Suprapubic skin (tissue), 4 donors: ENCODE measurements at places on chromosomes 1 and 21.

- H3K27me3 ChIP-seq, result peaks cover 4% of the 10 kb centered on the region
- DNase-seq, result no peak
- no peak overlapping the region for H3K27ac ChIP-seq
- peaks cover 27% of the 10 kb centered on the region for H3K4me1 ChIP-seq
- H3K4me3 ChIP-seq, result no peak overlapping the region
These were observed 93.8 kb downstream of the EPHB2 start for GRCh38 chr1:22804406-22804805.

DNA sequence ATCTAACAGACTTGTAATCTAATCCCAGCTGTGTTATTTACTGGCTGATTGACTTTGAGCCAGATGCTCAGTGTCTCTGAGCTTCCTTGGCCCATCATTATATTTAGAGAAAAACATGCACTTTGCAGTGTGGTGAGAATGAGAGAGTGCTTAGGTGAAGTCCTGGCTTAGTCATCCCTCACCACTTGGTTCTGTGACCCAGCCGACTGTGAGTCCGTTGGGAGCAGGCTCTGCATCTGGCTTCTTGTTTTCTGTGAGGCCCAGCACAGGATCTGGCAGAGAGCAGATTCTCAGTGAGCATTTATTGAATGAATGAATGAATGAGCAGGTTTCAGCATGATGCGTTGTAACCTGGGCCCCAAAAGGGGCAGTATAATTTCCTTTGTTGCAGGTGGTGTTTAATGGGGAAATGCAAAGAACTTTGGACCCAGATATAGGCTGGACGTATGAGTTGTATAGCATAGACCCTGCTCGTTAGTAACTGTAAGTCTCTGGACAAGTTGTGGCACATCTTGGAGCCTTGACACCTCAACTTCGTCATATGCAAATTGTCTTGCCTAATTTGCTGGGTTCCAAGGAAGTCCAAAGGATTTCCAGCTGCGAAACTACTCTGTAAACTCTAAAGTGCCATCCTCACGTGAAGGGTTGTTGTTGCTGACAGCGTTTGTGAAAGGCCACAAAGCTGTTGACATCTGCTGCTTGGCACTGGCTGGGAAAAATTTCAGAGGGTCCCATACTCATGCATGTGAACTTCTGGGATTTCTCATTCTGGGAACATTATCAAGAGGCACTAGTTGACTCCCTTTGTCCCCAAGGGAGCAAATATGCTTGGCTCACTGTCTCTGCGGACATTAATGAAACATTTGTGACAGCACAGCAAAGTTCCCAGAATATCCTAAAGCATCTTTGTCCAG, 138.8 kb upstream of the USP24 start:
- peaks cover 17% of the 10 kb centered on the region for H3K4me1 ChIP-seq
- peaks cover 2% of the 10 kb centered on the region for H3K27me3 ChIP-seq
- peak overlapping the region; percentile 46 for H3K27ac ChIP-seq
- no peak overlapping the region for H3K4me3 ChIP-seq
- H3K36me3 ChIP-seq, result no peaks in the 10 kb centered on the region
- no peak for DNase-seq

- H3K4me3 ChIP-seq, result no peak overlapping the region
- no peaks in the 10 kb centered on the region for H3K36me3 ChIP-seq
- H3K4me1 ChIP-seq, result no peaks in the 10 kb centered on the region
- H3K27me3 ChIP-seq, result peaks cover 6% of the 10 kb centered on the region
These were observed 2.8 kb downstream of the REG4 start for GRCh38 chr1:119808491-119808890.

DNA sequence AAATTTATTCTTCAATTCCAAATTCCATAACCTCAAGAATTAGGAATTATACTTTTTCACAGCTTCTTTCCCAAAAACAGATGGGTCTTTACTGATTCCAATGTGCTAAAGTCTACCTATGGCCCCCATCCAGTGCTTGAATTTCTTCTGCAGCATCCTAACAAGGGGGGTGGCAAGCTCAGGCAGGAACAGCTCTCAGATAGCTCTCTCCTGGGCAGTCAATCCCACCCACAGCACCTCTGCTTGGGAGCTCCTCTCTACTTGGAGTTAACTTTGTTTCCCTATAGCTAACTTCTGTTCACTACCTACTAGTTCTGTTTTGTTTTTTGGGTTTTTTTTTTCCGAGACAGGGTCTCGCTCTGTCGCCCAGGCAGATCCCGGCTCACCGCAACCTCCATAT, 12.1 kb downstream of the RBBP5 start:
- H3K4me3 ChIP-seq, result no peak overlapping the region
- no peaks in the 10 kb centered on the region for H3K27me3 ChIP-seq
- H3K36me3 ChIP-seq, result peaks cover 77% of the 10 kb centered on the region
- H3K27ac ChIP-seq, result no peak overlapping the region
- DNase-seq, result no peak

- H3K27ac ChIP-seq, result no peak overlapping the region
- no peaks in the 10 kb centered on the region for H3K4me1 ChIP-seq
- no peaks in the 10 kb centered on the region for H3K36me3 ChIP-seq
- H3K4me3 ChIP-seq, result no peak overlapping the region
- no peak for DNase-seq
These were observed 37.8 kb downstream of the ACTN2 start for GRCh38 chr1:236724049-236724448.
